ENCODE measurements at places on chromosomes 6 and 20. TPM values are rescaled to one million over a fixed set of nuclear protein-coding genes. Genes with fewer than 3 reads are reported as not detected.
A peak's percentile ranks its signal among the peaks of the same experiment; 100 is the strongest.

DNA sequence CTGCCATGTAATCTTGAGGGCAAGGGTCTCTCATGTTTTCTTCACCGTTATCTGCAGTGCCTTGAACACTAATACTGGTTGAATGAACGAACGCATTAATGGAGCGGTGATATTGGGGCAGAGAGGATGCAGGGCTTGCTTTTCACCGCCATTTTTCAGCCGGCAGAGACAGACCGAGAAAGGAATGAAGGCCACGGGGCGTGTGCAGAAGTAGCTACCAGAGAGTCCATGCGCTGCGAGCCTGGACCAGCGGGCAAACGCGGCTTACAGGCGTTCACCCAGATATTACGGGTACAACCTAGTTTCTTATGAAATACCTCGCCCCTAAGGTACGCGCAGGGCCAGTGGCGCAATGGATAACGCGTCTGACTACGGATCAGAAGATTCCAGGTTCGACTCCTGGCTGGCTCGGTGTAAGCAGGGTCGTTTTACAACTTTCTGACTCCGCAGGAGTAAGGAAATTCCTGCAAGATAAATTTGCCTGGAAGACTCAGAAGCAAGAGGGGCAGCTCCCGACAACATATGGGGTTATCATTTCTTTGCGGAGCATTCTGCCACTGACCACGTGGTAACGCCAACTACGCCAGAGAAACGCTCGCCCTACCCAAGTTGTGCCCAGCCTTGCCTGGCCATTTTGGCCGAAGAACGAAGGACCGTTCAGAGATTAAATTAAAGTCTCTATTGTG lies 863 bp upstream of the HMGN4 start:
- peaks cover 24% of the 10 kb centered on the region for H3K4me1 ChIP-seq
- peak; percentile 95 for DNase-seq
- peak overlapping the region; percentile 95 for H3K4me3 ChIP-seq
- H3K27me3 ChIP-seq, result no peaks in the 10 kb centered on the region
- peak overlapping the region; percentile 95 for H3K27ac ChIP-seq

The ESR1 gene
- total RNA-seq, result 4.3 TPM

GRCh38 chr6:89475101-89475500 lies 42.1 kb downstream of the ANKRD6 start:
- H3K36me3 ChIP-seq, result no peaks in the 10 kb centered on the region
- H3K27me3 ChIP-seq, result no peaks in the 10 kb centered on the region
- H3K4me3 ChIP-seq, result no peak overlapping the region
- H3K4me1 ChIP-seq, result no peaks in the 10 kb centered on the region
- no peak for DNase-seq
- H3K27ac ChIP-seq, result no peak overlapping the region

DNA sequence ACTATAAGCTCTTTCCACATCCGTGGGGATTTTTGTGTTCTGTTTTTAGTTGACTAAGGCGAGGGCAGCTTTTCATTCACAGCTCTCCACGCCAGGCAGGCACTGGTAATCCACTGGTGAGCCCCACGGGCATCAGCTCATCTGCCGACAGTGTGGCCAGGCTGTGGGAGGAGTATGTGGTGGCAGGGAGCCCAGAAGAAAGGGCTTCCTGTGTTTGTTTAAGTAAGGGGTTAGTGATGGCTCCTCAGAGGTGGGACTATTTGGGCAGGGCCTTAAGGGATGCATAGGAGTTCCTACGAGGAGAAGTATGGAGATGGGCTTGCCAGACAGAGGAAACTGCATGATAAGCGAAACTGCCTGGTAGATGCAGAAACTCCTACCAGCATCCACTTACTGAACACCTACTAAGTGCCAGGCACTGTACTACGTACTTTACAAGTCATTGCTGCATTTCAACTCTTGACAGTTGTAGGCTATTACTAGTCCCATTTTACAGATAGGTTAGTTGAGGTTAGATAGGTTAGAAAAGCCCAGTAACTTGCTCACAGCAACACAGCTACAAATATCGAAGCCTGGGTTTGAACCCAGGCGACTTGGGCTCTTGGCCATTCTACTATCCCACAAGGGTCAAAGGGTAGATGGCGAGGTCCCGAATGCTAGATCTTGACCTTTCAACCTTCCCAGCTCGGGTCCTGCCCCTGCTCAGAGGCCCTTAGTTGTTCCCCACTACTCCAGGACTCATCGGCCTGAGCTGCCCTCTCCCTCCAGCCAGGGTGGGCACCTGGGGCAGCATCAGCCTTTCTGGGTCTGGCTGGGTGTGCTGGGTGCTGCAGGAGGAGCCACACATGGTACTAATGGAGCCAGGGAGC lies 55.1 kb downstream of the CEBPB start:
- no peak overlapping the region for H3K4me3 ChIP-seq
- DNase-seq, result no peak

- H3K36me3 ChIP-seq, result no peaks in the 10 kb centered on the region
- no peak overlapping the region for H3K27ac ChIP-seq
- peaks cover 5% of the 10 kb centered on the region for H3K4me1 ChIP-seq
- no peak overlapping the region for H3K4me3 ChIP-seq
Measured at GRCh38 chr6:111620169-111620568, 14.5 kb upstream of the TRAF3IP2 start.

- H3K27ac ChIP-seq, result no peak overlapping the region
- H3K4me1 ChIP-seq, result no peaks in the 10 kb centered on the region
- no peak for DNase-seq
- H3K4me3 ChIP-seq, result no peak overlapping the region
Measured at GRCh38 chr6:155275808-155276480, 12.1 kb downstream of the CLDN20 start.

DNA sequence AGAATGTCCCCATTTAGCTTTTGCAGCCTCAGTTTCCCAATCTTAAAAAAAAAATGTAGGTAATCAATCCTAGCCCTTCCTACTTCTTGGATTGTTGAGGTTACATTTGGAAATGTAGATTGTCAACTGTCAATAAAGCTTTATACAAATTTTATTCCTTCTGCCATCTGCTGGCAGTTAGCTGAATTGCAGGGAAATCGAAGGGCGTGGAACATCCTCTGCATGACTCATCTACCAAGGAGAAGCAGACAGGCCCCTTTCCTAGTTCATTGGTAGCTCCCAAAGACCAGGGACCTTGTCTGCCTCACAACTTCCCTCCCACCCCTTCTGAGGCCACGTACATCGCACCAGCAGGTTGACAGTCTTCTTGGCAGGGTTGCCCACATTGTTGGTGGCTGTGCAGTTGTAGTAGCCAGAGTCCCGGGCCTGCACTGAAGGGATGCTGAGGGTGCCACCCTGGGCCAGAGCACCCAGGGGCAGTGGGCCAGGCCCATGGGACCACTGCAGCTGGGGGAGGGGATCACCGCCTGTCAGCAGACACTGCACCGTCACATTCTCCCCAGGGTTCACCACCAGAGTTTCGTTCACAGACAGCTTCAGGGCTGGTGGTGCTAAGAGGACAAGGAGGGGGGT lies 43.6 kb downstream of the MDGA1 start:
- H3K27me3 ChIP-seq, result no peaks in the 10 kb centered on the region
- peak; percentile 20 for DNase-seq
- H3K36me3 ChIP-seq, result no peaks in the 10 kb centered on the region
- no peak overlapping the region for H3K27ac ChIP-seq
- H3K4me3 ChIP-seq, result no peak overlapping the region
- H3K4me1 ChIP-seq, result peaks cover 10% of the 10 kb centered on the region
